ENCODE measurements at places on chromosomes 13 and 19. TPM values are rescaled to one million over a fixed set of nuclear protein-coding genes. Genes with fewer than 3 reads are reported as not detected.

PNMA8B gene
- total RNA-seq, result 0.07 TPM

LACC1 gene
- total RNA-seq, result 4.4 TPM

KIR3DL1 gene
- total RNA-seq, result not detected

GFY gene
- not detected for total RNA-seq

NEK5 gene
- 0.05 TPM for total RNA-seq

CEACAM1 gene
- 5.4 TPM for total RNA-seq

OLFM2 gene
- total RNA-seq, result 0.59 TPM

GATAD2A gene
- total RNA-seq, result 114 TPM

NALCN gene
- total RNA-seq, result not detected

C19orf18 gene
- not detected for total RNA-seq

DNA sequence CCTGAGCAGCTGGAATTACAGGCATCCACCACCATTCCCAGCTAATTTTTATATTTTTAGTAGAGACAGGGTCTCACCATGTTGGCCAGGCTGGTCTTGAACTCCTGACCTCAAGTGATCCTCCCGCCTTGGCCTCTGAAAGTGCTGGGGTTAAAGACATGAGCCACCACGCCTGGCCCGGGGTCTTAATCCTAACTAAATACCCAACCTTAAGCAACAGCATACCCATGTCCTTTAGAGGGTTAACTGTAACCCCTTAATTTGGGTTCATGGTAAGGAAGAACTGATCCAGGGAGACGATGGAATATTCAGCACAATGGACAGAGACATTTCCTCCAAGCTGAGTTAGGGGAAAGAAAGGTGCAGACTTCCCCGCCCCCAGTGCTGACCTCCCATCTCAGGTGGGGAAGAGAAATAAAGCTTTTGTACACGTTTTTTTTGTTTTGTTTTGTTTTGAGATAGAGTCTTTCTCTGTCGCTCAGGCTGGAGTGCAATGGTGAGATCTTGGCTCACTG lies 8.7 kb upstream of the GALP start:
- H3K27me3 ChIP-seq, result peaks cover 11% of the 10 kb centered on the region
- DNase-seq, result no peak
- H3K36me3 ChIP-seq, result no peaks in the 10 kb centered on the region
- peaks cover 3% of the 10 kb centered on the region for H3K4me1 ChIP-seq

GRCh38 chr13:109200556-109200955 lies 571.1 kb downstream of the MYO16 start:
- no peak overlapping the region for H3K4me3 ChIP-seq
- H3K36me3 ChIP-seq, result no peaks in the 10 kb centered on the region
- H3K27ac ChIP-seq, result no peak overlapping the region
- H3K4me1 ChIP-seq, result no peaks in the 10 kb centered on the region
- no peaks in the 10 kb centered on the region for H3K27me3 ChIP-seq

DNA sequence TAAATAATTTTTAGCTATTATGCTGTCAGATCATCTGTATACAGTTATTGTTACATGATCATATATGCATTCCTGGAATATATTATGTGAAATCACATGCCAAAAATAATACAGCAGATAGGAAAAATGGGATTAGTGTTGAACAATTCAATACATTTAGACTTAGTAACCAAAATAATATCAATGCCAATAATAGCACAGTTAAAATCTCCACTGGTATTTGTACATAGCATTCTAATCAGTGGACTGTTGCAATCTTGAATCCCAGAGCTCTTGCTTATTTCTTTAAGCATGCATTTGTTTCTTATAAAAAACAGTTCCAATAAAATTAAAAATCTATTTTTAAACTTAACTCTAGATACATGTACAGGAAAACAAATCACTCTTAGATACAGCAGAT lies 2772.2 kb downstream of the PCDH9 start:
- no peak for DNase-seq
- no peaks in the 10 kb centered on the region for H3K36me3 ChIP-seq
- no peak overlapping the region for H3K27ac ChIP-seq
- no peak overlapping the region for H3K4me3 ChIP-seq
- no peaks in the 10 kb centered on the region for H3K4me1 ChIP-seq
- no peaks in the 10 kb centered on the region for H3K27me3 ChIP-seq

GRCh38 chr19:55251341-55252081 lies 7.3 kb downstream of the PPP6R1 start:
- peaks cover 61% of the 10 kb centered on the region for H3K4me1 ChIP-seq
- no peaks in the 10 kb centered on the region for H3K27me3 ChIP-seq
- DNase-seq, result peak; percentile 75
- peaks cover 36% of the 10 kb centered on the region for H3K36me3 ChIP-seq
- peak overlapping the region; percentile 64 for H3K4me3 ChIP-seq
- peak overlapping the region; percentile 98 for H3K27ac ChIP-seq

- no peak for DNase-seq
- H3K4me3 ChIP-seq, result no peak overlapping the region
- no peaks in the 10 kb centered on the region for H3K36me3 ChIP-seq
- peaks cover 3% of the 10 kb centered on the region for H3K27me3 ChIP-seq
Measured at GRCh38 chr13:102487330-102487729, 85.5 kb upstream of the FGF14 start.

DNA sequence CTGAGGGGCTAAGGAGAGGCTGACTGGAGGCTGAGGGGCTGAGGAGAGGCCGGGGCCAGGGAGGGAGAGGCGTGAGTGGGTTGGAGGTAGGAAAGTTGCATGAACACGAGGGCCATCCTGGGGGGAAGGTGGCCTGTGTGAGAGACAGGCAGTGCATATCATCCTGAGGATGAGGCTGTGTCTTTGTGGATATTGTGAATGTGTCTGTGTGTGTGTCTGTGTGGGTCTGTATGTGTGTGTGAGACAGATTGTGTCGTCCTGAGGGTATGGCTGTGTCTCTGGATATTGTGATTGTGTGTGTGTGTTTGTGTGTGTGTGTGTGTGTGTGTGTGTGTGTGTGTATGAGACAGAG lies 422 bp downstream of the ZNF71 start:
- H3K36me3 ChIP-seq, result peaks cover 28% of the 10 kb centered on the region

DNA sequence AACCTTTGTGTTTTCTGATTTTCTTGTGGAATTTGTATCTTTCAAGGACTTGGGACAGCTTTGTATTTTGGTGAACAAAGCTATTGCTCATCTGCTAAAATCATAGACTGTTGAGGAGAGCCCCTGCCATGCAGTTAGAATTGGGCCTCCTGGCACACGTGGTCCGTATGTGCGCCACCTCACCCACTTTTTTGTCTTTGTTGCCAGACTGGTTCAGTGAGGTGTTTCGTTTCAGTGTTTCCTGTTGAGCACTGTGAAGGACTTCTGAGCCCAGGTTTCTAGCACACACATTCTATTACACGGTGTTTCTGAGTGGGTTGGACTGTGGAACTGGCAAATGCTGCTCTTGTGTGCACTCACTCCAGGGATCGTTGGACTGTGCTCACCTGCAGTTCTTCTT lies 37.6 kb upstream of the RNF113B start:
- H3K27ac ChIP-seq, result no peak overlapping the region
- no peaks in the 10 kb centered on the region for H3K4me1 ChIP-seq
- no peak for DNase-seq
- no peak overlapping the region for H3K4me3 ChIP-seq

- no peaks in the 10 kb centered on the region for H3K36me3 ChIP-seq
- H3K4me1 ChIP-seq, result peaks cover 6% of the 10 kb centered on the region
- peaks cover 21% of the 10 kb centered on the region for H3K27me3 ChIP-seq
- H3K4me3 ChIP-seq, result no peak overlapping the region
Measured at GRCh38 chr13:75220861-75221260, 261.1 kb downstream of the TBC1D4 start.

DNA sequence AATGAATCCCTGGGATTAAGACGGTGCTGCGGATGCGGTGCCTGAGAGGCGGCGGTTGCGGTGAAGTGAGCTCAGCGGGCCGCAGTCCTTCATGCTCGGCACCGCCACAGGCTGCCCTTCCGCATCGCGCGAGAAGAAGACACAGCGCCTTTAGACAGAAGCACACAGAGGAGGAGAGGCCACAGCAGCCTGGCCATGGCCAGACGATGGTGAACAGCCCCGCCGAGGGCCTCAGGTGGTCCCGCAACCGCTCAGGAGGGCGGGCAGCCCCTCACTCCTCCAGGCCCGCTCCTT lies 459.2 kb downstream of the MYO16 start:
- H3K27ac ChIP-seq, result no peak overlapping the region
- no peaks in the 10 kb centered on the region for H3K27me3 ChIP-seq
- peaks cover 3% of the 10 kb centered on the region for H3K36me3 ChIP-seq
- no peak overlapping the region for H3K4me3 ChIP-seq

- peaks cover 61% of the 10 kb centered on the region for H3K4me1 ChIP-seq
- H3K27me3 ChIP-seq, result no peaks in the 10 kb centered on the region
- H3K36me3 ChIP-seq, result peaks cover 2% of the 10 kb centered on the region
- peak overlapping the region; percentile 92 for H3K27ac ChIP-seq
Measured at GRCh38 chr13:42377640-42378382, 105.9 kb downstream of the AKAP11 start.

DNA sequence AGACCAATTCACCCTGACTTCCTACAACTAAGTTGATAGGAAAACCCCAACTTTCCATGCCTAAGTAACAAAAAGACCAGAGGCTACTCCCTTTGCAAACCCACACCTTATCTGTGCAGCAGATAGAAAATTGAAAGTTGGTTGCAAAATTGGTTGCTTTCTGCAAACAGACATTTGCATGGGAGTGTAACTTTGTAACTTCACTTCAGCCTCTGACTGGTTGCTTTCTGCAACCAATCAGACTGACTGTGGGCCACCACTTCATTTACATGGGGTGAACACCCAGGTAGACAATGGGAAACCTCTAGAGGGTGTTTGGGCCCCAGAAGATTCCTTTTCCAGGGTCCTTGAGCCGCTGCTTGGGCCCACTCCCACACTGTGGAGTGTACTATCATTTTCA lies 9.8 kb downstream of the TEX30 start:
- H3K4me1 ChIP-seq, result no peaks in the 10 kb centered on the region
- peaks cover 12% of the 10 kb centered on the region for H3K36me3 ChIP-seq
- H3K27ac ChIP-seq, result no peak overlapping the region
- DNase-seq, result no peak
- no peaks in the 10 kb centered on the region for H3K27me3 ChIP-seq

DNA sequence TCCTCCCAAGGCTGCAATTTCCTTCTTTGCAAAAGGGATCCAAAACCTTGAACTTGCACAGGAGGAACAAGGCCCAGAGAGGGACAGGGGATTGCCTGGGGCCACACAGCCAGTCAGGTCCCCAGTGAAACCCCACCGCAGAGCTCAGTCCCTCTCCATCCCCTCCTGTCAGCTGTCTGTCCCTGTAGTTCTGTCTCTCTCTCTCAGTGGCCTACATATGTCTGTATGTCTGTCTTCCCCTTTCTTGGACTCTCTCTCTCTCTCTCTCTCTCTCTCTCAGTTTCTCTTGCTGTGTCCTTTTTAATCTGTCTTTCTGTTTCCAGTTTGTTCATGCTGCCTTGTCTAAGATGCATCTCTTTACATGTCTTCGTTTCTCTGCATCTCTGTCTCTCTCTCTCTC lies 11.5 kb downstream of the CEACAM19 start:
- no peak for DNase-seq
- H3K27ac ChIP-seq, result no peak overlapping the region
- no peak overlapping the region for H3K4me3 ChIP-seq
- H3K36me3 ChIP-seq, result no peaks in the 10 kb centered on the region

DNA sequence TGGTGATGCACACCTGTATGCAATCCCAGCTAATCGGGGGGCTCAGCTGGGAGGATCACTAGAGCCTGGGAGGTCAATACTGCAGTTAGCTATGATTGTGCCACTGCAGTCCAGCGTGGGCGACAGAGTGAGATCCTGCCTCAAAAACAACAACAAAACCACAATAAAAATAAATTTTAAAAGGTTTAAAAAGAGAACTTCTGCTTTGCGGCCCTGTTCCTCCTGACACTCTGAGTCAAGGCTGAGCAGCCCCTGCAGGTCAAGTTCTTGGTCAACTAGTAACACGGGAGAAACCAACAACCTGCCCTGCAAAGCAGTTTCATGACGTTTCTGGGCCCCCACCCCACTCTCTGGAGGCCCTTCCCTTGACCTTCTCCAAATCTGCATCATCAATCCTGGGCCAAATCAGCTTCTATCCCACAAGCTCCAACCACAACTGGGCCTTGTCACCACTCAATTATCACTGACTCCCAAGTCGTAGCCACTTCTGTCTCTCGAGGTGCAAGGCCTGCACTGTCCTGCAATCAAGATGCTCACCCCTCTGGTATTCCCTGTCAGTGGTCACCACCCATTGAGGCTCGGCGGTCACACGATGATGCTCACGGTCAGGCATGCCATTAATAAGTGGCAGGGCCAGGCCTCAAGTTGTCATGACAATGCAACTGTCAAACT lies 7.5 kb downstream of the ELAVL1 start:
- H3K27me3 ChIP-seq, result no peaks in the 10 kb centered on the region
- peaks cover 5% of the 10 kb centered on the region for H3K36me3 ChIP-seq
- H3K4me3 ChIP-seq, result no peak overlapping the region
- no peak overlapping the region for H3K27ac ChIP-seq
- DNase-seq, result no peak

DNA sequence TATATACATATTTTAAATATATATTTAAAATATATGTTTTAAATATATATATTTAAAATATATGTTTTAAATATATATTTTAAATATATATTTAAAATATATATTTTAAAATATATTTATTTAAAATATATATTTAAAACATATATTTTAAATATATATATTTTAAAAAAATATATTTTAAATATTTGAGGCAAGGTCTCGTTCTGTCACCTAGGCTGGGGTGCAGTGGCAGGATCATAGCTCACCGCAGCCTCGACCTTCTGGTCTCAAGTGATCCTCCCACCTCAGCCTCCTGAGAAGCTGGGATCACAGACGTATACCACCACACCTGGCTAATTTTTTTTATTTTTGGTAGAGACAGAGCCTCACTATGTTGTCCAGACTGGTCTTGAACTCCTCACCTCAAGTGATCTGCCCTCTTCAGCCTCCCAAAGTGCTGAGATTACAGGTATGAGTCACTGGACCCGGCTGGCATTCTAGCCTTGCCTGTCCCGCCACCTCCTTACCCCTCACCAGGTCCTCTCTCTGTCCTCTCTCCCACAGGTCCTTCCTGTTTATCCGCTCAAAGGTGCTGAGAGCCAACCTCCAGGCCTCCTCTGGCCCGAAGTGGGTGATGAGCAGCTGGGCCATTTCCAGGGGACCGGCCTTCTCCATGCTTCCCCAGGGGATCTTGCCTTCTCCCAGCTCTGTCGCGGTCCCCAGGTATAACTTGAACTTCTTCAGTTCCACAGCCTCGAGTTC lies 564 bp downstream of the NLRP12 start:
- H3K36me3 ChIP-seq, result no peaks in the 10 kb centered on the region
- peaks cover 13% of the 10 kb centered on the region for H3K27me3 ChIP-seq
- no peak overlapping the region for H3K27ac ChIP-seq
- no peaks in the 10 kb centered on the region for H3K4me1 ChIP-seq

GRCh38 chr19:35509018-35509652 lies 4.3 kb downstream of the DMKN start:
- no peaks in the 10 kb centered on the region for H3K36me3 ChIP-seq
- peak overlapping the region; percentile 62 for H3K4me3 ChIP-seq
- peaks cover 29% of the 10 kb centered on the region for H3K27me3 ChIP-seq
- peaks cover 13% of the 10 kb centered on the region for H3K4me1 ChIP-seq

GRCh38 chr13:71068041-71068440 lies 799.0 kb downstream of the DACH1 start:
- no peaks in the 10 kb centered on the region for H3K4me1 ChIP-seq
- H3K36me3 ChIP-seq, result no peaks in the 10 kb centered on the region
- no peaks in the 10 kb centered on the region for H3K27me3 ChIP-seq
- H3K27ac ChIP-seq, result no peak overlapping the region
- DNase-seq, result no peak

- H3K27ac ChIP-seq, result no peak overlapping the region
- H3K27me3 ChIP-seq, result no peaks in the 10 kb centered on the region
- no peak overlapping the region for H3K4me3 ChIP-seq
- no peak for DNase-seq
- H3K36me3 ChIP-seq, result no peaks in the 10 kb centered on the region
- no peaks in the 10 kb centered on the region for H3K4me1 ChIP-seq
Measured at GRCh38 chr13:57946361-57946760, 314.8 kb downstream of the PCDH17 start.

- H3K27me3 ChIP-seq, result no peaks in the 10 kb centered on the region
- H3K4me1 ChIP-seq, result no peaks in the 10 kb centered on the region
- H3K27ac ChIP-seq, result no peak overlapping the region
Measured at GRCh38 chr19:48372904-48373303, 8.7 kb downstream of the SYNGR4 start.
